Activated CD8-positive, alpha-beta memory T cell treated with anti-CD3 and anti-CD28 coated beads, Interleukin-2, amount 10 ng/mL, durations not matched to agents 7 days and 5 days (primary cell): ENCODE measurements at places on chromosomes 1 and 21.

GRCh38 chr1:6960291-6960811, 175.1 kb downstream of the CAMTA1 start:
- DNase-seq: no peak

DNA sequence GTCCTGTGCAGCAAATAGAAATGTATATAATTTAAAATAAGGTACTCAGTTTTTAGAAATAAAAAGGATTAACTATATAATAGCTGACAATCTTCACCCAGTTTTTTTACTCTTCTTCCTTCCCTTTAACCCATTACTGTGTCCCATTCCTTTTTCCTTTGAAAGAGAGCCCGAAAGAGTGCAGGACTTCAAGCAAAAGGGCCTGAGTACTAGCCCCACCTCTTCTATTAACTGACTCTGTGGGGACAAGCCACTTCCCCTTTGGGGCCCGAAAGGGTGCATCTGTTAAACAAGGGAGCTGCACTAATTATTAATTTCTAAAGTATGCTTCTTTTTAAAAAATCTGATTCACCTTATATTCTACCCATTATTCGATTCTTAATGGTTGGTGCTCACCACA, 3.3 kb downstream of the USP24 start:
- DNase-seq: peak; percentile 58

DNA sequence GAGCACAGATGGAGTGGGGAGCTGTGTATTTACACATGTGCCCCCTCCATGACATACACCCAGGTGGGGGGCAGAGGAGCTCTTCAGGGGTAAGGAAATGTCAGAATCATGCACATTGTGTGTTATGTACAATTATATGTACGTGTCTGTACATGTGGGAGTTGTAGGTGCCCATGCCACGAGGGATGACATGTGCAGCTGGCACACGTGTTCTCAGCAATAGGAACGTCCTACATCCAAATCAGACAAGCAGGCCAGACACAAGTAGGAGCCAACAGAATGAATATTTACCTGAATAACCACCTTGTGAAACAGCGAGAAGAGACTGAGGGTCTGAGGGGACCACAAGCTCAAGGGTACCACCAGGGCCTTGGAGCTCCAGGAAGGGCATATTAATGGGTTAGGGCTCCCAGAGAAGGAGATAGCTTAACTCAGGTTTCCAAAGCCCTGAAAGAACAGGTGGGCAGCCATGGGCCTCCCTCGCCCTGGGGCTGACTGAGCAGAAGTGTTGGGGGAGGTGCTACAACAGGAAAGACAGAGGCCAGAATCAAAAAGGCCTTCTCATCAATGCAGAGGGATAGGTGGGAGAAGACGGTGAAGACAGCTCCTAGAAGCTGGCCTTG, 3.2 kb downstream of the COL16A1 start:
- DNase-seq: no peak

DNA sequence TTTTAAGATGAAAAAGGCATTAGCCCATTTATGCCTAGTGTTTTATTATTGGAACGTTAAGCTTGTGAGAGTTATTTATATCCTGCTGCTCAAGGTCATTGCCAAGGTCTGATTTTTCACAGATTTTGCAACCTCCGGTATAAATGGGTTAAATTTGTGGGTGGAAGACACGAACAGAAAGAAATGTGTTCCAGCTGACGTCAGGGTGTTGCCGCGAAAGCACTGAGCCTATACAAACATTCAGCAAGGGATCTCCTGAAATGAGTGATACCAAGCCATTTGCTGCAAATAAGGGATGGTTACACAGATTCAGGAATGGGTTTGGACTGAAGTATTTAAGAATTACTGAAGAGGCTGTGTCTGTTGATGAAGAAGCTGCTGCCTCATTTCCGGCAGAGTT, 32.2 kb downstream of the TMED5 start:
- DNase-seq: no peak

- no peak for DNase-seq
Measured at GRCh38 chr1:111252786-111253185, 25.3 kb downstream of the CHI3L2 start.

GRCh38 chr1:145892486-145893087, 6.9 kb upstream of the ANKRD35 start:
- no peak for DNase-seq

DNA sequence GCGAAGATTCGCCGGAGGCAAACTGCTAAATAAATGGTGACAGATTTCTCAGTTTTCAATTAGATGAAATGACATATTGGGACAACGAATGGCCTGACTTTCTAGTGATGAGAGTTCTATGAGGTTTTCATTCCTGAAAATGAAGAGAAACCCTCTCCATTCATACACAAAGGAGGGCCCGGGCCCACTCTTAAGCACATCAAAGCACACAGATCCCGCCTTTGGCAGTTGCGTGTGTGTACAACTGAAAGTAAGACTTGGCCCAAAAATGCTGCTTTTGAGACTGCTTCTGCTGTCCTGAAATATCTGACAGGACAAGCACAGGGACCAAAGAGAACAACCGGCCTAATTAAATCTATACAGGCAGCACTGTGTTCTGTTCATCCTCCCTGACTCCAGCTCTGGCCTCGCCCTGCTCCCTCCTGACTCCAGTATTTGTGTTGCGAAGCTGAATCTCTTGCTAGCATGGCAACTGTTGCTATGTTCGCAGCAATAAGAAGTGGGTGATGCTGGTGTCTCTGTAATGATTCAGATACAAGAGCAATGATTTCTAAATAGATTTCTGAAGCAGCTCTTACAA, 7.4 kb downstream of the LRRC53 start:
- no peak for DNase-seq

DNA sequence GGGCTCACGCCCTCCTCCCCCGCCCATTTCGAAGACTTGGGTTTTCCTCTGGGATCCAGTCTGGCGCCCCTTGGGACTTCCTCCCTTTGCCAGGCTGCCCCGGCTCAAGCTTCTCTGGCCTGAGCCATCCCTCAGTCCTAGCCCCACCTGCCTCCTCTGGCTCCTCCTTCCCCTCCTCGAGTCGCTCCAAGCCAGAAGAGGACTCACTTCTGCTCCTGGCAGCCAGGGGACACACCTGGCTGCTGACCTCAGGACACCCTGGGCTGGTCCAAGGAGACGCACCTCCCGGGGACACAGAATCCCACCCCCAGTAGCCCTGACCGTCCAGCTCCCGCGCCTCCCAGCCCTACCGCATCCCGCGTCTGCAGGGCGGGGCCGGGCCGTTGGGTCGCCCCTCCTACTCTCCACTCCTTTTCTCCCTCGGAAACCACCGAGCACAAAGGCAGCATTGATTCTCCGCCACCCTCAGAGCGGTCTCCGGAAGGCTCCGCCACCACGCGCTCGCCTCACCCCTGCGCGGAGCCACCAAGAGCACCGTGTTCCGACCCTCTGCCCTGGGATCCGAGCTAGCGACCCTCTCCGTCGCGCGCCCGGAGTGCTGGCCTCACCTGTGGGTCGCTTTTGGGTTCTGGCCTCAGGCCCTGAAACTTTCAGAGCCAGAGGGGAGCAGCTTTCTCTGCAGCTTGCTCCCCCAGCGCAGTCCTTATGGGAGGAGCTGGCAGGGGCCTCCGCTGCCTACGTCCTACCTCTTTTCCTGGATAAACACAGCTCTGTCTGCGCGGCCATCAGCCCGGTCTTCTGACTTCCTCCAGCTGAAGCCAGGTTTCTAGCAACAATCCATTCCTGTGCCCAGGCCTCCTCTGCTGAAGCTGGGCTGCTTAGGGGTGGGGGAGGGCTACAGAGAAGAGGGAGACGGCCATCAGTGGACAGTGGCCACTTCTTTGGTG, at the start of gene C2CD4D:
C2CD4D (minus strand) TSS at position 364 of the 947 bp plus-strand sequence. CDS start 831 bp downstream, outside the sequence.
- DNase-seq: peak; percentile 80

DNA sequence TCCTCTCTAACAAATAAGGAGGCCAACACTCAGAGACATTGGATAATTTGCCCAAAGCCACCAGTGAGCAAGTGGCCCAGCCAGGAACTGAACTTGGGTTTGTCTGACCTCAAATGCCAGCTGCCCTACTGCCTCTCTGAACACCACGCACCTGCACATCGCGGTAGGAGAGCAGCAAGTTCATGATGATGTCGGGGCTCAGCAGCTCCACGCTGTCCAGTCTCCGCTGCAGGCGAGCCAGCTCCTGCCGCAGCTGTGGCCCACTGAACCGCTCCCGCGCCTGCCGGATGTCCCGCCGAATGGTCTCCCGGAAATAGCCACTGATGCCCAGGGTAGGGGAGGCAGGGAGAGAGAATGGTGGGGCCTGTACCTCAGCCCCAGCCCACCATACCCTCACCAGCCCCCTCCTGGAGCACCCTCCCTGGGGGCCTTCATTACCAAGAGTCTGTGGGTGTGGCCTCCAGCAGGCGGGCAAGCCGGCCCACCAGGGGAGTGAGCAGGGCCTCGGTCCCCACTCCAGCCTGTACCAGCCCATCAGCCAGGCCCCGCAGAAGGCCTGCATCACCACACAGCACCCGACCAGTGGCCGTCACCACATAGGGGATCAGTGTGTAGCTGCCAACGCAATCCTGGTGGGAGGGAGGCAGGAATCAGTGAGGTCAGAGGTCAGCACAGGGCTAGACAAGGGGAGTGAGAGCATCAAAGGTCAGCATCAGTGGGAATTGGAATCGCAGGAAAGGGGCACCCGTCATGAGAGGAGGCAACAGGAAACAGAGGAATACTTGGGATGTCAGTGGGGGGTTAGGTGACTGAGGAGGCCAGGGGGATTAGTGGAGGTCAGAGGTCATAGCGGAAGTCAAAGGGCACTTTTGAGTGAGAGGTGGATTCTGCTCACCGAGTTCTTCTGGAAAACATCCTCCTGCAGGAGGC, 2.7 kb downstream of the MAP3K6 start:
- DNase-seq: no peak

- no peak for DNase-seq
Measured at GRCh38 chr21:37407719-37408420, 41.3 kb downstream of the DYRK1A start.

DNA sequence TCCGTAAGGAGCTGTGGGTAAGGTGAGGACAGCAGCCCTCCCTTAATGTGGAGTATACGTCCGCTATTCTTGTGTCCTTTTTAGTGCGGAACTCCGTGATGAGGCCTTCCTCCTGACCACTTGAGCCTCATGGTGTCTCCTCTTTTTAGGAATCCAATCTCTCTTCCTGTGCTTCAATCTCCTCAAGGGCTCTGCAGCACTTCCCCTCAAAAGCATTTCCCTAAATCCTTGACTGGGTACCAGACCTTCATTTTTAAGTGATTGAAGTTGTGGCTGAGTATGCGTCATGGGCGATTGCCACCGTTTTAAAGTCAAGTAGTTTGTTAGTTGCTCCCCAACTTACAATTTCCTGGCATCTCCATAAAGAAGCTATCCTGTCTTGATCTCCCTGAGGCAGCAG, 62.8 kb downstream of the SAMSN1 start:
- no peak for DNase-seq

DNA sequence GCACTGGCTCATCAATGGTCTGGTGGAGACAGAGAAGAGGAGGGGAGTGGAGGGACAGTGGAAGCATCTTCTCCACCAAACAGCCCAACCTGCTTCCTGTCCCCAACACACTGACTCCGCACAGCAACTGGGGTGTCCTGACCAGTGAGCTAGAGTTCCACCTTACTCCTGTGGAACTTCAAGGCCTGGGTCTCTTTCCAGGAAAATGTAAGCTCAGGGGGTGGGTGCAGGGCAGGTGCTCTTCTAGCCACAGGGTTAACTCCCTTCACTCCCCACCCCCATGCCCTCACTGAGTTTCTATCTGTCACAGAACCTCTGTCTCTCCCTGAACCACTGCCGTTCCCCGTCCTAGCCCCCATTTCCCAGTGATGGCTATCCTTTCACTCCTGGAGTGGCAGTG, 876 bp downstream of the MOB3C start:
- no peak for DNase-seq

GRCh38 chr1:12255913-12256312, 26.1 kb downstream of the VPS13D start:
- DNase-seq: no peak

- DNase-seq: no peak
Measured at GRCh38 chr1:31672986-31673385, 28.3 kb upstream of the PEF1 start.

GRCh38 chr1:225973158-225973557, 26.0 kb downstream of the SDE2 start:
- DNase-seq: no peak

DNA sequence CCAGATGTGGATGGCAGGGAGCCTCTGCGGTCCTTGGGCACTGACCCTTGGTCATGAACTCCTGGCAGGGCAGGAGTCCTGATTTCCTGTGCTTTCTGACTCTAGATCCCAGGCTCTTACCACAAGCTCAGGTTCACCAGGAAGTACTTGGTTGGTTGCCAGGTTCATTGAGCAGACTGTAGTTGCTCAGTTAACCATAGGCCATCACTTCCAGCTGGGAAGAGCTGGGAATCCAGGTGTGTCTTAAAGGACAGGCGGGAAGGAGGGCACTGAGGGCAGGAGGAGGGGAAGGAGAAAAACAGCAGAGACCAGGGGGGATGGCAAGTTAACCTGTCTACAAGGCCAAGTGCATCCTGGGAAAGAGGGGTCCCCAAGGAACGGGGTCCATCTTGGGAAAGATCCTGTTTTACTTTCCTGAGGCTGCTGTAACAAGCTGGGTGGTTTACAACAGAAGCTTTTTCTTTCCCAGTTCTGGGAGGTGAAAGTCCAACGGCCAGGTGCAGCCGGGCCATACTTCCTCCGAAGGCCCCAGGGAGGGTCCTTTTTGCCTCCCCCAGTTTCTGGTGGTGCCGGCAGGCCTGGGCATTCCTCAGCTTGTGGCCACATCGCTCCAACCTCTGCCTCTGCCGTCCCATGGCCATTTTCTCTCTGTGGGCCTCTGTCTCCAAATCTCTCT, 11.6 kb downstream of the KCNAB2 start:
- DNase-seq: no peak

GRCh38 chr1:55257958-55258357, 42.8 kb upstream of the USP24 start:
- peak; percentile 88 for DNase-seq

DNA sequence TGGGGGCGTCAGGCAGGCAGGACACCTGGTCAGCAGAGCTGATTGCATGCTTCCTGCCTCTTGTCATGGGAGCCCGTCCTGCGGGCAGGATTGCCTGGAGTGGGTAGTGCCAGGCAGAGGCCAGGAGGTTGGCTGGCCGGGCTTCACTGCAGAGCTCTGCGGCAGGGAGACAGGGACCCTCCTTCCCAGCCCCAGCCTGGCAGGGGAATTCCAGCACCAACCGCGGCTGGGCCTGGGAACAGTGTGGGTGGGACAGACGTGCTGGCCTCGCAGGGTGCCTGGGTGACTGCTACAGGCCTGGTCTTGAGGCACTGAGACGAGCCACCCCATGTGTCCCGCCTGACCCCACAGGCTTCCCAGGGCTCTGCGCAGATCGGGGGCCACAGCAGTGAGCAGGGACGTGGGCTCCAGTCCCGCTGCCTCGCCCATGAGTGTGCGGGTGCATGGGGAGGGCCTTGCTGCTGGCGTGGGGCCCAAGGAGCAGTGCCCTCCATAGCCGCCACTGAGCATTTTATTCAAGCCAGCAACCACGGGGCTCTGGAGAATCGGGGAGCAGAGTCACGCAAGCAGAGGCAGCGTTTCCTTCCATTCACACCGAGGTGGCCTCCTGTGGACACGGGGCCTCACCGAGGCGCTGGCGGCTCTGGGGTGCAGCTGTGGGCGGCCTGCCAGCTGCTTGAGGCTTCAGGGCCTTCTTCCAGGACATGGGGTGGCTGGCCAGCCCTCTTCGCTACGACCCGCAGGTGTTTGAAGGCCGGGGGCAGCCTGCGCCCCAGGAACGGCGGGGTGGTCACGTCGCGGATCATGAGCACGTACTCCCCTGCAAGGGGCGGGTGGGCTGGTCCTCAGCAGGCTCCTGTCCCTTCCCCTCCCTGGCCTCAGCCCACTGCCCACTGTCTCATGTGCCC, 70.3 kb downstream of the MORN1 start:
- DNase-seq: no peak
